ENCODE measurements at places on chromosomes 13 and 19. TPM values are rescaled to one million over a fixed set of nuclear protein-coding genes. Genes with fewer than 3 reads are reported as not detected.

DNA sequence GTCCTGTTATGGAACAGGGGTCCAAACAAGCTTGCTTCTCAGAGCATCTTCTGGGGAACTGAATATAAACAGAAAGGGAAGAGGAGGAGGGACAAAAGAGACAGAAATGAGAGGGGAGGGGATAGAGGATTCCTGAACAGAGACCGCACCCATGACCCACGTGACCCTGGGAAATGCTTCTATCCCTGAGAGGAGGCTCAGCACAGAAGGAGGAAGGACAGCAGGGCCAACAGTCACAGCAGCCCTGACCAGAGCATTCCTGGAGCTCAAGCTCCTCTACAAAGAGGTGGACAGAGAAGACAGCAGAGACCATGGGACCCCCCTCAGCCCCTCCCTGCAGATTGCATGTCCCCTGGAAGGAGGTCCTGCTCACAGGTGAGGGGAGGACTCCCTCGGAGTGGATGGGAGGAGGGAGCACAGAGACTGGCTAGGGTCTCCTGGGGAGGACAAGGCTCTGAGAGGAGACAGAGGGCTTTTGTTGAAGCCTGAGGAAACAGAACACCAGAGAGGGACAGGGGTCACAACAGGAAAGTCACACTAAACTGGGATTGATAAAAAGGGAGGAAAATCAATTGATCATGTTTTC, at the start of gene CEACAM6:
Gene CEACAM6 (plus strand): TSS at position 203 of the 586 bp plus-strand sequence. CDS start 109 bp downstream, at position 312.
- no peak for DNase-seq

DNA sequence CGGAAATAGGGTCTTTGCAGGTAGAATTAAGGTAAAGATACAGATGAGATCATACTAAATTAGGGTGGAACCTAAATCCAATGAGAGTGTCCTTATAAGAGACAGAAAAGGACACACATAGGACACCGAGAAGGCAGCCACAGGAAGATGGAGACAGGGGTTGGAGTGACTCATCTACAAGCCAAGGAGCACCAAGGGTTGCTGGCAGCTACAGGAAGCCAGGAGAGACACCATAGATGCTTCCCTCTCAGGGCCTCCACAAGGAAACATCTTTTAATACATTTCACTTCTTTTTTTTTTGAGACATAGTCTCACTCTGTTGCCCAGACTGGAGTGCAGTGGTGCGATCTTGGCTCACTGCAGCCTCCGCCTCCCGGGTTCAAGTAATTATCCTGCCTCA, 10.1 kb downstream of the TMEM143 start:
- DNase-seq, result no peak

- DNase-seq, result no peak
Observed at GRCh38 chr13:37118016-37118415, 12.6 kb upstream of the CSNK1A1L start.

DNA sequence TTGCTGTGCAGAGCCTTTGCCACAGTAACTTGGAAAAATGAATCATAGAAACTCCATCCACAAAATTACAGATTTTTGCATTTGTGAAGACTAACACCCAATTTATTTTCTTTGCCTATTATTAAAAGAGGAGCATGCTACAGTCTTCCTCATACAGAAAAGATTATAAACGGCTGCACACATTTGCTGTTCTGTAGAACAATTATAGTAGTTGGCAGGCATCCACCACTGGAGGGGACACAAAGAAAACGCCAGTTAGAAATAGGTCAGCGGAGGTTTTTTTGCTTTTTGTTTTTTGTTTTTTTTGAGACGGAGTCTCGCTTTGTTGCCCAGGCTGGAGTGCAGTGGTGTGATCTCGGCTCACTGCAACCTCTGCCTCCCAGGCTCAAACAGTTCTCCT, 51.6 kb downstream of the SACS start:
- no peak for DNase-seq

DNA sequence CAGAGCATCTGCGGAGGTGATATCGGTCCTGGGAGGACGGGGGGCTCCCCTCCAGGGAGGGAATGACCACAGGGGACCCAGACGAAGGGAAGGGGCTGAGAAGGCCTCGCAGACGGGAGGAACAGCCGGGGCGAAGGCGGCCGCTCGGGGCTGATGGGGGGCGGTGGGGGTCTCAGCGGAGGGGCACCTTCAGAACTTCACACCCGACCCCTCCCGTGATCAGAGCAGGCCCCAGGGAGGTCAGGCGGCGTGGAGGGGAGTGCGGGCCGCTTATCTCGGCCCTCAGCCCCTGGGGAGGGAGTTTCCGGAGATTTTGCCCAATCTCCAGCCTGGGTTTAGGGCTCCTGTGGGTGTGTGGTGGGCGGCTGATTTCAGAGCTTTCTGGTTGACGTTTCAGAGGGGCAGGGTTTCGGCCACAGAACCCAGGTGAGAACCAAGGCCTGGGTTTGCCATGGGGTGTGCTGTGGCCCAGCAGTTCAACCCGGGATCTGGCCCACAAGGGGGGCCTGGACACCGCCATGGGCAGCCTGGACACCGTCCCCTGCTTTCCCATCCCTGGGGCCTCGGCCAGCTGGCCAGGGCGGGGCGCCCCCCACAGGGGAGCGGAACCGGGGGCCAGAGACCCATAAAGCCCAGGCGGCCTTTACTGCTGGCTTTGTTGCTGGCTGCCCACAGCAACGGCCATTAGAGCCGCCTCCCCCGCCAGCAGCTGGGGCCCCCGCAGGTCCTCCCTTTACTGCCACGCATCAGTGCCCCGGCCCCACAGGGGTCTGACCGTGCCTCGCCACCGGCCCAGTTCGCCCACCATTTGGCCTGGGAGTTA, 29.0 kb downstream of the ARID3A start:
- no peak for DNase-seq

GRCh38 chr19:11092181-11092538, 2.9 kb downstream of the LDLR start:
- no peak for DNase-seq

DNA sequence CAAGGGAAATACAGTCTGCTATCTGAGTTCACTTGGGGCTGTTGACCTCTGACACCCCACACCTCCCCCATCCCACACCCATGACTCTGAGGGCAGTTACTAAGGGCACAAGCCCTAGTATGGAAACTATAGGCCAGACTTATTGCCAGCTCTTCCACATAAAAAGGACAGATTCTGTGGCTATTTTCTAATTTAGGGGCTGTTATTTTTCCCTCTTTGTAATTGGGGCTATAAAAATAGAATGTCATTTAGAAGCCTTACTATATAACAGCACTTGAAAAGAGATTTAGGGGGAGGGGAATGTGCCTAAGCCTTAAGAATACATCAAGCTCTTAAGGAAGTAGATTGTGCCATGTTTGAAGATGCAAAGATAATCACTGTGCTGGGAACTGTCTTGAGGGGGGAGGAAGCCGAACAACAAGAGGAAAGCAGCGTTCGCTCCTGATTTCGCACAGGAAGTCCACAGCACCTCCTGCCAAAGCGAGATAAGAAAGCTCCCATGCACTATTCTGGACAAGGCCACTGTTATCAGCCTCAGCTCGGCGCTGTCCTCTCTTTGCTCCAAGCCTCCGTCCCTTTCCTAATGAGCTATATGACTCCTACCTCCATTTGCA, 86.6 kb downstream of the FLT1 start:
- no peak for DNase-seq

DNA sequence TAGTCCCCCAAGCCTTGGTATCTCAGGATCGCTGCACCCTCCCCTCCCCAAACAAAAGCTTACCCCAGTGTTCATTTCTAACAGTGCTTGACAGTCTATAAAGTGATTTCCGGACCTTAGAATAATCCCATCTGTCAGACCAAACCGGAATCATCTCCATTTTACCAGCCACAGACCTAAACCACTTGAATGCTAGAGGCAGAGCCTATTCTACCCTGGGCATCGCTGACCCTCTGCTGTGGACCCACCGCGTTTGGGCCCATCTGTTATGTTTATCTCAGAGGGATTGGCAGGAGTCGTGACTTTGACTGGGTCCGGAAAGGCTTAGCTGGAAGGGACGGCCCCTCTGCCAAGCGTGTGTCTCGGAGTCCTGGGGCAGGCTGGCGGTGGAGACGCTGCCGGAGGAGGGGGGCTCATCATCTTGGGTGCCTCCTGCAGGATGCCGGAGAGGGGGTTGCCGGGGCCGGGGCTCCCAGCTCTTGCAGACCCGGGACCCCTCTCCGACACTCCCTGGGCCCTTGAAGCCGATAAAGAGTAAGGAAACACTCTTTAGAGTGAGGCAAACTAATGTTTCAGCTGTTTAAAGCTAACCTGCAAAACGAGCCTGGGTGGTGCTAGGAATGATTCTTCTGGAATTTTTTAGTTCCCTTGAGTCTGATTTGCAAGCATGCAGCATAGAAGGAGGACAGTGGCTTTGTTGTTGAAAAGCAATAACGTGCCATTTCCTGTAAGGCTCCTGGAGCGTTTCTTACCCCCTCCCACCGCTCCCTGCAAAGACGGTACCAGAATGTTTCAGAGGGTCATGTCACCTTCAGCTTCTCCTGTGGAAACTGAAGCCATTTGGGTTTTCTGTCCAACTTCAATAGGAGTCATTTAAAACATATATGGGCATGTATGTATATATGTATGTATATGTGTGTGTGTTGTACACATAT, 1.3 kb downstream of the SLC25A42 start:
- peak; percentile 66 for DNase-seq

GRCh38 chr13:101398920-101399319, 17.4 kb downstream of the NALCN start:
- no peak for DNase-seq

- no peak for DNase-seq
Observed at GRCh38 chr13:94313321-94313910, 166.1 kb downstream of the DCT start.

DNA sequence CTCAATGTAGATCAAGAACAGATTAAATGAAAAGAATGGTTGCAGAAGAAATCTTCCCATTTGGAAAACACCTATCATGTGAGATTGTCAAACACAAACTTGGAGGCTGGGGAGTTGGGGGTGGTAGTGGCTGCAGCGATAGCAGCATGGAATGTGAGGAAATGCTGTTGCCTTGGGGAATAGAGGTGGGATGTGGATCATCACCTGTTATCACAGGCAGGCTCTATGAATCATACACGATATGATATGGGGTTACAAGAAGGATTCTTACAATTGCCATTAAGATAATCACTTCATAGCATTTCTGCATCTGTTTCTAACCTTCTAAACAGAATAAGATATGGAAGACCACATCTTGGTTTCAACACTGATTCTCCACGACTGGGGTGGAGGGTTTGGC, 88.7 kb downstream of the RNASEH2B start:
- no peak for DNase-seq

GRCh38 chr19:17209126-17210036, 5.8 kb upstream of the USE1 start:
- no peak for DNase-seq

DNA sequence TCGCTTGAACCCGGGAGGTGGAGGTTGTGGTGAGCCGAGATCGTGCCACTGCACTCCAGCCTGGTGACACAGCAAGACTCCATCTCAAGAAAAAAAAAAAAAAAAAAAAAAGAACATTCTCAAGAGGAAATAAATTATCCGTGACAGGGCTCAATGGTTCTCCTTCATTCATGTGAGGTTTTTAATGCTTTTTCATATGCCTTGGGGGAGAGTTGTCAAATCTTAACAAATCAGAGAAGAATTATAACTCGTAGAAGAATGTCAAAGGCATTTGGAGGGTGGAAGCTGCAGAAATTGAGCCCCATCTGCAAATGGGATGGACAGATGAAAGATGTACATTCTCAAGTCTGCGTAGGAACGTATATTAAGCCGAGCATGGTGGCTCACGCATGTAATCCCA, 34.9 kb upstream of the HOMER3 start:
- no peak for DNase-seq

DNA sequence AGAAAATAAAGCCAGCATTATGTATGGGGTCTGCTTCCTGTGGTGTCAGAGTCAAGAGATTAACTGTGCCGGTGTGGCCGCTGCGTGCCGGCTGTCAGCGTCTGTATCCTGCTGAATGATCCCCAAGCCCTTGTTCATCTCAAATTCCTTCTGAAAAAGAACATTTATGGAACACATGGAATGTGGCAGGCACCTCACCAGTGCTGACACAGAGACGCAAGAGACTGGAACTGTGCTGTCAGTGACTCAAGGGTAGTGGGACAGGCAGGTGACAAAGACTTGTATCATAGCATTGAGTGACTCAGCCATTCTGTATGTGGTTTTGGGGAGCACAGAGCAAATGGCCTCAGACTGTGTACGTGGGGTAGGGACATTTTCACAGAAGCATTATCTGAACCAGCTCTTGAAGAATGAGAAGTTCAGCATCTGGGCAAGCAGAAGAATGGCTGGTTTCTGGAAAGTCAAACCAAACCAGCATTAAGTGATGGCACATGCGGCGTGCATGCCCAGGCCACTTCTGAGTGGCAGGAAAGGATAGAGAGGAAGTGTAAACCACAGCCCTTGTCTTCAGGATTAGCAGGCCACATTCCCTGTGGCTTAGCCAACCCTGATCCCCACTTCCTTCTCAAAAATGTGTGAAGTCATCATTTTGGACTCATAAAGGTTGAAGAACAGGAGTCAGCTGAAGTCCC, 54.0 kb upstream of the IRS2 start:
- no peak for DNase-seq

DNA sequence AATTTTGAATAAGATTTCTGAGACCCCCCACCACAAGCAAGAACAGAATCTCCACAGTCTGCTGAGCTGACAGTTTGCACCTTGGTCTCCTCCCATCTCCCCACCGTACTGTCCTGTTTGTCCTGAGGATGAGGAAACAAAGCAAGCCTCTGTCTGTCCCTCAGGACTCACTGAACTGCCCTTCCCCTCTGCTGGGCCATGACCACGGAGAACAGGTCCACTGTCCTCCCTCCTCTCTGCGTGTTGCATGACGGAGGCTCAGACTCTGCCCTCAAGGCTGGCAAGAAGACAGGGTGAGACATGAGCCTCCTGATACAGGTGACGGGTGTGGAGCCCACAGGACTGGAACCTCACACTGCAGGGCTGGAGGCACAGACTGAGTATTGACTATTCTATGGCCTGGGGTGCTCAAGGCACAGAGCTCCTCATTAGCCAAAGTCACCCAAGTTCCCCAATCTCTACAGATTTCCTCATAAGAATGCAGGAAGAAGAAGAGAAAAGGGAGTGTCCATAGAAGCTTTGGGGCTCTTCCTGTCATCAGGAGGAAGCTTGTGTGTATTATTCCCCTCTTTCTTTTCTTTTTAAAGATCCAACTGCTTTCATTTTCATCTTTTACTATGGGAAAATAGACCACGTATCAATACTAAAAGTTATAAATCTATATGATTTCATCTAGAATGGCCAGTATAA, 22.4 kb upstream of the RGCC start:
- DNase-seq, result no peak

- DNase-seq, result no peak
Observed at GRCh38 chr13:40024967-40025714, 369.7 kb downstream of the COG6 start.

FCER2 gene
- 0.56 TPM for total RNA-seq

CGB7 gene
- not detected for total RNA-seq

ZNF154 gene
- total RNA-seq, result 2.1 TPM

ZNF506 gene
- total RNA-seq, result 36.2 TPM

RASAL3 gene
- 101 TPM for total RNA-seq

GNG8 gene
- total RNA-seq, result 17.4 TPM

EPSTI1 gene
- total RNA-seq, result 12.7 TPM

GPR183 gene
- total RNA-seq, result 55.4 TPM

MEIS3 gene
- 0.12 TPM for total RNA-seq

Measured in activated naive CD4-positive, alpha-beta T cell treated with anti-CD3 and anti-CD28 coated beads, Interleukin-2, amount 50 U/mL, for 72 hours (primary cell).